IMR-90 (cell line): ENCODE measurements at places on chromosomes 12 and 14.

DNA sequence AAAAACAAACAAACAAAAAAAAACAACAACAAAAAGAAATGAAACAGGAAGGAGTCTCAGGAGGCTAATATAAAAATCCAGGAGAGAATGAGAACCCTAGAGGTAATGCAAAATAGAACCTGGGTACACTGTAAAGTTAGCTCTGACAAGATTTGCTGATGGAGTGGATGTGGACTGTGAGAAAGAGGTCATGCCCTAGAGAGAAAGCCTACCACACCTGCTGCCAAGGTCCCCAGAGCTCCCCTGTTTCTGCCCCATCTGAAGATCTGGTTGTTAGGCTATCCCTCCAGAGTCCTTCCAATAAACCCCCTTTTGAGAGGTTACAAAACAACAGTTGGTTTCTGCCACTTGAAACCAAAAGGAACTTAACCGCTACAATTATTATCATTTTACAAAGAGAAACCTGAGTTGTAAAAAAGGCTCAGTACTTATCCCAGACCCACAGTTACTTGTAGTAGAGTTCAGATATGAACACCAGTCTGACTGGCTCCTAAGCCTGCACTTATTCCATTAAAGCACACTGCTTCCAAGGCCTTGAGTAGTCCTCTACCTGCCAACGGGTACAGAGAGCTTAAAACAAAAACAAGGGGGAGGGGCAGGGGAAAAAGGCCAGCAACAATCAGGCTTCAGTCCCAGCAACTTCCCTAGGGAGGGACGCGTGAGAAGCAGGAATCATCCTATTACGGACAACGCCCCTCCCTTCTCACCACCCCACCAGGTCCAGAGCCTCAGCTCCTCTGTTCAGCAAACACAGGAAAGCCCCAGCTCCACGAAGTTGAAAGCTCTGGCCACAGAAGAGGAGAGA is 27.7 kb downstream of the PPP1R13B start:
- no peak for DNase-seq

DNA sequence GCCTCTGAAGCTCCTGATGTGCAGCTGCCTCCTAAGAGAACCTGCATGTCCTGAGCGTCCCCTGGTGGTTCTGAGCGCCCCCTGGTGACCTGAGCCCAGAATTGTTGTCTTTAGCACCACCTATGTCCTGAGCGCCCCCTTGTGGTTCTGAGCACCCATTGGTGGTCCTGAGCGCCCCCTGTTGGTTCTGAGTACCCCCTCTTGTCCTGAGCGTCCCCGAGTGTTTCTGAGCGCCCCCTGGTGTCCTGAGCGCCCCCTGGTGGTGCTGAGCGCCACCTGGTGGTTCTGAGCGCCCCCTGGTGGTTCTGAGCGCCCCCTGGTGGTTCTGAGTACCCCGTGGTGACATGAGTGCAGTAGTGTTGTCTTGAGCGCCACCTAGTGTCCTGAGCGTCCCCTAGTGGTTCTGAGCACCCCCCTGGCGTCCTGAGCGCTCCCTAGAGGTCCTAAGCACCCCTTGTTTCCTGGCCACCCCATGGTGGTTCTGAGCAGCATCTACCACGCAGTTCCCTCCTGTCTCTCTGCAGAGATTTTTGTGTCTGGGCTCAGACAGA is 782.5 kb downstream of the TMEM121 start:
- DNase-seq: no peak

DNA sequence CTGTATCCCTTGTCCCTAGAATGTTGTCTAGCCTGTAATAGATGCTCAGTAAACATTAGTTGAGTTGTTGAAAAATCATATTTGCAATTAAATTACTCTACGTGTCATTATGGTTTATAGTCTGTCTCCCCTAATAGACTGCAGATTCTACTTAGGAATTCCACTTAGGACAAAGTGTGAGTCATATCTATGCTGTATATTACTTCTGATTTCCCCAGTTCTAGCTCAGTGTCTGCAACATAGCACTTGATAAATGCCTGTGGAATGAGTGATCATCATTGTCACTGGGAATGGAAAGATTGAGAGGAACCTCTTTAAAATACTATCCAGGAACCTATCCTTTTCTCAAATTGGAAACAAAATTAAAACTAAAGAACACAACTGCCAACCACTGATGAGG is 99.3 kb downstream of the TBX5 start:
- peak; percentile 71 for DNase-seq

DNA sequence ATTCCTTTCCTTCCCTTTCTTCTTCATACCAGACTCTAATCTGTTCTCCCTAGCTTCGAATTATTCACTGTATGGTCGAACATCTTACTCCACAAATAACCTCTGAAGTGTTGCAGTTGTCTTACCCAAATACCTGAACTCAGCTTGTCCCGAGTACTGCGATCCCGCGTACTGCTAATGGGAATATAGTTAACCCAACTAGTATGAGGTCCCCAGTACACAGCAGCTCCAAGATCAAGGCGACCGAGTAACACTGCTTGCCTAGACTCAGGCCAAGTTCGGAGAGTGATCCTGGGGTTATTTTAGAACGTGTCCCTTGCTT is 462 bp upstream of the ETNK1 start:
- DNase-seq: no peak

GRCh38 chr12:104951759-104952509 is 6.2 kb downstream of the SLC41A2 start:
- peak; percentile 69 for DNase-seq

DNA sequence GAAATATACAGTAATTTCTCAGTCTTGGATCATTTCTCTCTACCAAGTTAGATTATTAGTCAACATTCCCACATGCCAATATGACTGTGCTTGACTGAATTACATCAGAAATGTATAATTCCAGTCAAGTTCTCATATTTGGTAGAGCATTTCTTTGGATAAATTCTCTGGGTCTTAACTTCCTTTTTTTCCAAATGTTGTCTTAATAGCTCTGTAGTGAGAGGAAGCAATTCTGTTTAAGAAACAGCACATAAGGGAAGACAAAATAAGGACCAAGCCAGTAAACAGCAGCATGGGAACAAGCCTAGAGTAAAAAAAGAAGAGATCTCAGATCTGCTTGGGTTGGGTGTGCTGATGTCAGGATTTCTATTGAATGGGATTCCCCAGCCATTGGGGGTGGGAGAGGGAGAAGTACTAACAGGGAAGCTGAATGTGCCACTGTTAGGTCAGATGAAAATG is 14.2 kb upstream of the DYRK2 start:
- DNase-seq: no peak
